HCEC 1CT (cell line): ENCODE measurements at places on chromosomes 5 and 9.

DNA sequence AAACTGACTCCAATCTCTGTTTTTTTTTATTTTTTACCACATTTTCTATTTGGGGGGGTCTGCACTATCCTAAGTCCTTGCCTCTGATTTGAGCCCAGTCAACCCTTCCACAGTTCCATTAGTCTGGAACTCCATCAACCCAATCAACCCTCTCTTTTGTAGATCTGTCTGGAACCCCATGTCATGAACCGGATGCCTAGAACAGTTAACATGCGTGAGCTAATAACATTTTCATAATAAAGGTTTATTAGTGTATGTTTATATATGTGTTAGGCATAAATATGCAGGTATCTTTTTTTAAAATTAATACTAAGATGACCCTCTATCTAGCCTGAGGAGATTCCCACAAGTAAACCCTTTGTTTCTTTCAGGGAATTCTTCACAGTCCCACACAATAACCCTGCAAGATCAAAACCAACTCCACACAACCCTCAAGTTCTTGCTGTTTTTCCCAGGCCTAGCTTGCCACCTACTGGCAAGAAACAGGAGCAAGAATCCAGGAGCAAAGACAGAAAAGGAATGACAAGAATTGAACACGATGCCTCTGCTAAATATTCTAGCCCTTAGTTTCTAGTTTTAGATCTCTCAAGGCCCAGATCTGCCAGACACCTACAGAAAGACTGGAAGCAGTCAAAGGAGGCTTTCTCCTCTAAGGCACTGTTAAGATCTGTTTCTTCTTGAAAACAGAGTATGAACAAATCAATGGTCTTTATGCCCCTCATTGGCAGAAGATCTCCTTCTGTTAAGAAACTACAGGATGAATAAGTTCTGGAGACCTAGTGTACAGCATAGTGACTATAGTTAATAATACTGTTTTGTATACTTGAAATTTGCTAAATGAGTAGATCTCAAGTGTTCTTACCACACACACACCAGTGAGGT lies 100.4 kb downstream of the TRIM36 start:
- peak; percentile 44 for DNase-seq

GRCh38 chr9:101512116-101512515 lies 21.5 kb upstream of the RNF20 start:
- DNase-seq = peak; percentile 32

DNA sequence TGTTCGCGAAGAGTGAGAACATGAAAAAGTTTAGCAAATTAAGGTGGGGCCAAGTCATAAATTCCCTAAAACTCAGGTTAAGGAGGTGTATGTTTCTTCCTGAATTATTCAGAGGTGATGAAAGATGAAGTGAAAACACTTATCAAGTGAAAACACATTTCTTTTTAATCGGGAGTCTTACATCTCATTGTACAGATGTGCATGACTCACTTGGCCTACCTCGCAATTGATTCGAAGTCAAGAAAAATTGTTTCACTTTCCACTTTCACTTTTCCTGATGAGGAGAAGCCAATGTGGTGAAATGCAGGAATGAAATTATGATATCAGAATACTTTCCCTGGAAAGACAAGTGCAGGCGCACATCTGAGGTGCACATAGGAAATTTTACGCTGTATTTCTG lies 78.7 kb downstream of the SLC25A46 start:
- DNase-seq = peak; percentile 5

DNA sequence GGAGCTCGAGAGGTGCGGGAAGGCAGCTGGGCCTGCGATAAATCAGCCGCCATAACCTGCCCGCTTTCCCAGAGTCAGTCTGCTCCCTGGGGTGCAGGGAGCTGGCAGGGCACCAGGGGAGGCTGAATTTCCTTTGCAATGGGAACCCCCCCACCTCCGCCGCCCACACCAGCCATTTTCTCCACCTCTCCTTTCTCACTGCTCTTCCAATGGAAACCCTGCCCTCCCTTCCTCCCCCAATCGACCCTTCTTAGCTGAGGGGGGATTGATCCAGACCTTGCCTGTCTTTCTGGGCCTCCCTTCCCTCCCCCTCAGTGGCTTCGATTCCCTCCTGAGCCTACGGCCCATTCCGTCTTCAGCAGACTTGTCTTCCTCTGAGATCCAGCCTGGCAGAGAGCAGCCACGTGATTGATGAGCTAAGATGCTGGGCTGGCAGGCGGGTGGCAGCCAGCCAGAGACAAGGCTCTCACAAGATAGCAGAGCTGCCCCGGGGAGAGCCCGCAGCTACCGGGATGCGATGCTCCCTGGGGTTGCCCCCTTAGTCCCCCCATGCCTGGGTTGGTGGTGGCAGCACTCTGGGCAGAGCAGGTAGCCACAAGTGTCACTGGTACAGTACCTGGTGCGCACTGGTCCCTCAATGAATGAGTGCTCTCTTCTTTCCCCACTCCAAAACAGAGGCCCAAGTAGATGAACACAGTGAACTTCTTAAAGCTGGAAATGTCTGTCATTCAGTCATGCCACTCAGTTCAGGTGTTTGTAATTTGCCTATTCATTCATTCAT lies 53.7 kb upstream of the FABP6 start:
- no peak for DNase-seq

DNA sequence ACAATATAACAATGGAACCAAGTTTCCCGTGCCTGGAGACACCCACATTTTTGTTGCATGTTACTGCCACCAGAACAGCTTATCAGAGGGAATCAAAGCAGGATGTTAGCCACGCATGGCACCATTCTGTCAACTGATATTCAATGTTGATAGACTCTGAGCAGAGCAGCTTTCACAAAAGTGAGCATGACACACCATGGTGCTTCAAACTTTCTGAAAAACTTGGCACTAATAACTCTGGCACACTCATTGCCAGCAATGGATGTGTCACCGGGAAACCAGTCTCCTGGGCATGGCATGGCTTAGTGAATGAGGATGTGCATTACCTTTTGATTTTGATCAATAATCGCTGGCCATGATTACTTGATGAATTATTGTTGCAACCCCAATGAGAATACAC lies 19.7 kb downstream of the NIPSNAP3B start:
- DNase-seq = no peak

- no peak for DNase-seq
These were observed 6.7 kb downstream of the SLC23A1 start for GRCh38 chr5:139376364-139376763.

DNA sequence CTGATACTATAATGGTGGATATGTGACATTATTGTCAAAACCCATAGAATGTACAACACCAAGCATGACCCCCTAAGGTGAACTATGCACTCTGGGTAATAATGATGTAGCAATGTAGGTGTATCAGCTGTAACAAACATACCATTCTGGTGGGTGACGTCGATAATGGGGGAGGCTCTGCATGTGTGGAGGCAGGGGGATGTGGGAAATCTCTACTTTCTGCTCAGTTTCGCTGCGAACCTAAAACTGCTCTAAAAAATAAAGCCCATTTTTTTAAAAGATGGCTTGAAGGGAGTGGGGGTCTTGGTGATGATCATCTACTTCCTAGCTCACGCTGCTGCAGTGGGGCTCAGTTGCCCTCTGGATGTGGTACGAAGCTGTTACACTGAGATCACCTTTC lies 51.1 kb downstream of the RASGEF1C start:
- DNase-seq = no peak

GRCh38 chr9:133252301-133253020 lies 22.5 kb downstream of the ABO start:
- DNase-seq = no peak

- DNase-seq = peak; percentile 25
These were observed 332.8 kb upstream of the KLF9 start for GRCh38 chr9:70747261-70747718.

- DNase-seq = no peak
These were observed 252.3 kb downstream of the IZUMO3 start for GRCh38 chr9:24293386-24293785.
